Temporal lobe (tissue), 4 donors: ENCODE measurements at places on chromosomes 5 and 9. TPM values are rescaled to one million over a fixed set of nuclear protein-coding genes. Genes with fewer than 3 reads are reported as not detected.

Gene ANKRD34B
- total RNA-seq = 0.25 TPM

Gene SPOCK1
- 93.4 TPM for total RNA-seq

Gene ENHO
- total RNA-seq = 27.8 TPM

Gene OBP2B
- total RNA-seq = not detected

Gene MZB1
- total RNA-seq = not detected

Gene CORO2A
- 4.2 TPM for total RNA-seq

Gene SCGB3A2
- total RNA-seq = not detected

Gene HRH2
- total RNA-seq = 3.0 TPM
